Activated CD8-positive, alpha-beta memory T cell treated with anti-CD3 and anti-CD28 coated beads for 48 hours (primary cell): ENCODE measurements at places on chromosomes 1 and 21.

DNA sequence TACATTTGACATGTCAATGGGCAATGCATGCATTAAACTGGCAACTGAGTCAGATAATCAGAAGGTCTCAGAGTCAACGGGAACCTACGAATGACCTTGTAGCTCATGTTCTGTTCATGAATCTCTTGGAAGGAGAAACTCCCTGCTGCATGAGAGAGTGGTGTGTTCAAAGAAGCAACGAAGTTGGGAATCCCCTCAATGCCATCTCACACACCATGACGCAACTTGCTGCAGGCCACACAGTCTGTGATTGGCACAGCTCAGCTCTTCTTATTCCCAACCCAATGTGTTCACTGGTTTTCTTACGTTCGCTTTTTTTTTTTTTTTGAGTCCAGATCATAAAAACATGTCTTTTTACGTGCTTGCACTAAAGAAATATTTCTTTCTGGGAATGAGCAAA is 53.5 kb upstream of the PRDM2 start:
- DNase-seq, result no peak

DNA sequence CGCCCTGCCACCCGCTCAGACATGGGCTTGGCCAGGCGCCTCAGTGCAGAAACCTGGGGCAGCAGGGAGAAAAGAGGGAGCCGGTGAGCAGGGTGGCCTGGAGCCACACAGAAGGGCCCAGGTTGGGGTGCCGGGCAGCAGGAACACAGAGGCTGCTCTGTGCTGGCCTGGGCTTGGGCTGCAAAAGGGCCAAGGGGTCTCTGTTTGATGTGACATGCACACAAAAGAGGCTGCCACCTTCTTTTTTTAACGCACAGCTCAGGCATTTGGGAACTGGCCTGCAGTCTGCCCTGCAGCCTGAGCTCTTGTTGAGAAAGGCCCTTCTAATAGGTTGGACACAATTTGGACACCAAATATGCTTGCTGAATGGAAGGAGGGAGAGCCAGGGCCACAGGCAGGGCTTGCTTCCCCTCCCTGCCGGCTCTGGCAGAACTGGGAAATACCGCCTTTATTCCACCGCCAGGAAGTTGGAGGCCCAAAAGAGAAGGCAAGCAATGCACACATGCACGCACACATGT is 32.4 kb downstream of the KIF21B start:
- no peak for DNase-seq

DNA sequence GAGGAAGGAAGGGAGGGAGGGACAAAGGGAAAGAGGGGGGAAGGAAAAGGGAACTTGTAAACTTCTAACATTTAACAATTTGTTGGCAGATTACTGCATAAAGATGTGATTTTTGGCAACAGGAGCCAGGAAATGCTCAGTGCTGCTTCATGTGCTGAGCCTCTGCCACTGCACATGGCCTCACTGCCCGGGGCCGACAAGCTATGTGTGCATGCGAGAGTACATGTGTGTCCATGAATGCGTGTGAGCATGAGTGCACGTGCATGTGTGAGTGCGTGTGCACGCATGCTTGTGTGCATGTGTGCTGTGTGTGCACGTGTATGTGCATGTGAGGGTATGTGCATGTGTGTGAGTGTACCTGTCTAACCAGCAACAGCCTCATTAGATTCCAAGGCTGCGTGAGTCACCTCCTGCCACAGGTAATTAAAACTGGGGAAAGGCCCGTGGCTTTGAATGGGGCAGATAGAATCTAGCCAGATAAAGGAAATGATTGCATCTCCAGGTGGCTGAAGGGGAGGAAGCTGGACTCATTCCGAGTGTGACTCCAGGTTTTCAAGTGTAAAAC is 41.4 kb upstream of the TSPEAR start:
- no peak for DNase-seq

DNA sequence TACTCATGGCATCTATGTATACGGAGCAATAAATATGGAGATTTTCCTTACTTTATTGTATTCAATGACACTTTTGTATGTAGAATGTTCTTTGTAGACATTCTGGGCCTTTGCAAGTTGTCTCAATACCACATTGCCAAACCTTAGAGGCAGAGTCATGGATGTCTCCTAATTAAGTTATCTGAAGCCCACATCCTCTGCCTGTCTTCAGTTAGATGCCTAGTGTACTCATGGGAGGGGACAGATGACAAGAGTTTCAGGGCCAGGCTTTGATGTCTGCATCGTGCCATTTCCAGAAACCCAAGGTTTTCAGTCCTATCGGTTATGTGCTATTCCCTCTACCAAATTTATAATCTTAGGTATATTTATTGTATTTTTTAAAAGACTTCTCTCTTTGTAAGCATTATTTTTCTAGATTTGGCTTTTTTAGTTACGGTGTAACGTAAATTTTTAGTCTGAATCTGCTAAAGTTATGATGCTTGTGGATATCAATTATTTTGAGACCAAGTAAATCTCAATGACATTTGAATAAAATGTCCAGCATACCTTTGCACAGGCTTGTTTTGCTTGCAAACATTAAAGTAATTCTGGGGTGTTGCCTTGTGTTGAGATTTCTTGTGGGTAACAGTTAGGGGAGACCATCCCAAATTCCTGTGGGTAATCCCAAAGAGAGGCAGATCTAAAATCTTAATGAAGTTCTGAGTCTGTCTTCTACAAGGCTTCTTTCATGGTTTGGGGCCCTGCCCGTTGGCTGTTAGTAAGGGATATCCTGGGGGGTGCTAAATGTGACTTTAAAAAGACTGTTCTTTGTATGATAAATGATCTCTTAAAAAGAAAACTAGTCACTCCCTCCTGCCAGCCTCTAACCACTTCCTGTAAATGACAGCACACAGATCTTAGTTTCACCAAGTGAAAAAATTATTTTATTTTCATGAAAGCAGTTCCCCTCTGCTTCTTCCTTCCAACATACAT is 8.0 kb upstream of the MACF1 start:
- no peak for DNase-seq

DNA sequence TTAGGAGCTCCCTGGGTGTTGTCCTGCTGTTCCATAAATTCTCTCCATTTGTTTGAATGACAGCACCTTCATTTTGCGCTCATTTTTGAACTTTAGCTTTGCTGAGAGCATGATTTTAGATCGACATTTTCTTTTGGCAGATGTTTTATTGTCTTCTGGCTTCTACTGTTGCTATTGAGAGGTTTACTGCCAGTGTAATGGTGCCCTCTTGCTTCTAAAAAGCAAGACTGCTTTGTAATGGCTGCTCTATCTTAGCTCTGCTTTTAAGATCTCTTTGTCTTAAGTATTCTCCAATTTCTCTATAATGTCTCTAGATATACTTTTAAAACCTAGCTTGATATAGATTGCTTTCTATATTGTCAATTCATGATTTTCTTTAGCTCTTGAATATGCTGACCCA is 27.8 kb downstream of the THEM4 start:
- no peak for DNase-seq

GRCh38 chr1:113659556-113659955 is 99.7 kb downstream of the PHTF1 start:
- no peak for DNase-seq
